ENCODE measurements at places on chromosomes 3 and 15.
A peak's percentile ranks its signal among the peaks of the same experiment; 100 is the strongest.

GRCh38 chr3:190582667-190583066 is 68.8 kb downstream of the IL1RAP start:
- no peak for DNase-seq

DNA sequence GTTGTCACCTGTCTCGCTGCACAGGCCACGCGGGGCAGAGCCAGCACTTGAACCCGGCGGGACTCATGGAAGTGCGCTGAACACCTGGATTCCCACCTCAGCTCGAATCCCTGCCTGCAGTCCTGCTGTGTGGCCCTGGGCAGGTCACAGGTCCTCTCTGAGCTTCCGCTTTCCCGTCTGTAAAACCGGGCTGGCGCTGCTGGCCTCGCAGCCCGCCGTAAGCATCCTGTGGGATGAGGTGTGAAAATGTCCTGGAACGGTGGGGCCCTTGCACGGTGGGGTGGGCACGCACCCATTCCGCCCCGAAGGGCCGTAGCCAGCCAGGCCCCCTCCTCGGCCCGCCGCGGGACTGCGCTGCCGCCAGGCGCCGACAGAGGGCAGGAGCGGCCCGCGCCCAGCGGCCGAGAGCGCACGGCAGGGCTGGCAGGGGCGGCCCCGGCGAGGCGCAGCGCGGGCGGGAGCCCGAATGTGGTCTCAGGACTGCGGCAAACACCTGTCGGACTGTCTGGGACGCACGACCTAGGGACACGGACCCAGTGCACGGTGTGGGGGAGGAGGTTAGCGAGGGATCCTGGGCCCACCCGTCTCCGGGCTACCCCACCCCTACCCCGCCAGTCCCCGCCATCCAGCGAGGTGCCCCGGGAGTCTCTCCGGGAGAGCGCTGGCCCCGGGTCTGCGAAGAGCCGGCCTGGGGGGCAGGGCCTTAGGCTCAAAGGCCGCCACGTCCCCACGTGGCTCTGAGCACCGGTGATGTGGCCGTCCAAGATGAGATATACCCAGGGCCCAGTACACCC is 40.4 kb downstream of the DNAJB8 start:
- peak; percentile 62 for DNase-seq

GRCh38 chr3:16357186-16358121 is 92.4 kb downstream of the OXNAD1 start:
- no peak for DNase-seq

GRCh38 chr3:116129187-116129946 is 315.9 kb downstream of the LSAMP start:
- DNase-seq = no peak

DNA sequence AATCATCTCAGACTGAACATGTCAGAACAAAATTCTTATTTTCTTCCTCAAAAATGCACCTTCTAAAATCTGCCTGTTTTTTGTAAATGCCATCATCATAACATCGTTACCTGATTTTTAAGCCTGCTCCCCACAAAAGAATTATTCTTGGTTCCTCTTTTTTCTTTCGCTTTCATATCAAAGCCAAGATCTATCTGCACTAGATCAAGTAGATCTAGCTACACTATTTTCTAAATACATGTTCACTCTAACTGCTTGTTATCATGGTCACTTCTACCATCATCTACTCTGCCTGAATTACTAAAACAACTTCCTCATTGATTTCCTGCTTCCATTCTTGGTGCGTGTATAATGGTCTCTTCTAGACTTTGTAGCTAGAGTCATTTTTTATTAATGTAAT is 217.7 kb downstream of the ARPP21 start:
- no peak for DNase-seq

DNA sequence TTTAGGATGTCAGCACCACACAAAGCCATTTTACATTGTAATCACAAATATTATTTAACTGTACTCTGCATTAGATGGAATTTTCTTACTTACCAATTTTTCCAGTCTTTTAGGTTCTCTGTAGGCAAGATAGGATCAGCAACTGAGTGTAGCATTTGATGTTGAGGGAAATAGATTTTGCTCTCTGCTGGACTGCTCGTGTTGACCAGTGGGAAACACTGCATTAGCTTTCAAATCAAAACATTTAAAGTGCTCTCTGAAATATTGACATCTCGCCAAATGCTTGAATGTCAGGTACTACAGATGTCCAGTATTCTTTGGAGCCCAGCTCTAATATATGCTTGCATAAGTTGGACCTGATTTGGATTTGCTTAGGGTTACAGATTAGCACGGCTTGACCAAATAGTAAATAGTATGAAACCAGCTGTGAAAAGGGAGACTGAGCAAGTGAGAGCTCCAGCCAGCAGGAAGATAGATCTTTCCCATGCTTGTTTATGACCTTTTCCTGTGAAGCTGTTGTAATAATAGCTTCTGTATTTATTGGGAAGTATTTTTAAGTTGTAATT is 29.5 kb downstream of the P2RY14 start:
- no peak for DNase-seq

GRCh38 chr15:76514282-76514681 is 177.7 kb downstream of the ISL2 start:
- DNase-seq = no peak

- DNase-seq = no peak
These were observed 24.1 kb downstream of the ZNF80 start for GRCh38 chr3:114213292-114213626.

GRCh38 chr3:189041482-189042090 is 130.2 kb upstream of the TPRG1 start:
- DNase-seq = peak; percentile 83

- no peak for DNase-seq
These were observed 81.5 kb upstream of the LIMD1 start for GRCh38 chr3:45513041-45513440.

GRCh38 chr3:58421004-58421403 is 12.6 kb downstream of the PDHB start:
- no peak for DNase-seq

GRCh38 chr3:122961146-122961545 is 66.4 kb downstream of the SEMA5B start:
- no peak for DNase-seq

- DNase-seq = peak; percentile 3
These were observed 312.0 kb upstream of the CCDC54 start for GRCh38 chr3:107065094-107065861.

DNA sequence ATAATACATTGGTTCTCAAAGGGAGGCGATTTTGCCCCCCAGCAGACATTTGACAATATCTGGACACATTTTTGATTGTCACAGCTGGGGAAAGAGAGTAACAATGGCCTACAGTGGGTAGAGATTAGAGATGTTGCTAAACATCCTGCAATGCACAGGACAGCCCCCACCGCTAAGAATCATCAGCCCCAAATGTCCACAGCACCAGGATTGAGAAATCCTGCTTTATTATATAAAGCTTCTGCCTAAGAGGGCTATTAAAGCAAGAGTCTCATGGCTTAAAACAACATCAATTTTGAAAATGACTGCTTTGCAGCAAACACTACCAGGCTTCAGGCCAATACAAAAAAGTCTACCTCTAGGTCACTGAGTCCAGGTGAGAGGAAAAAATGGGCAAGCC is 68.2 kb downstream of the NTRK3 start:
- no peak for DNase-seq

DNA sequence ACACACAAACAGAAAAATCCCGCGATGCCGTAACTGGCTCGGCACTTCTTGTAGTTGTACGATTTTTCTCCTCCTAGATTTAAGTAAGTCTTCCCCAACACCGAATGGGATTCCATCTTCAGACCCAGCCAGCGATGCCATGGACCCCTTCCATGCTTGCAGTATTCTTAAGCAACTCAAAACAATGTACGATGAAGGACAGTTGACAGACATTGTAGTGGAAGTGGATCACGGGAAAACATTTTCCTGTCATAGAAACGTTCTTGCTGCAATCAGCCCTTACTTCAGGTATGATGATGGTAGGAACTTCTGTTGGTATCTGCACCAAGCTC is 763 bp downstream of the KBTBD8 start:
- DNase-seq = no peak

DNA sequence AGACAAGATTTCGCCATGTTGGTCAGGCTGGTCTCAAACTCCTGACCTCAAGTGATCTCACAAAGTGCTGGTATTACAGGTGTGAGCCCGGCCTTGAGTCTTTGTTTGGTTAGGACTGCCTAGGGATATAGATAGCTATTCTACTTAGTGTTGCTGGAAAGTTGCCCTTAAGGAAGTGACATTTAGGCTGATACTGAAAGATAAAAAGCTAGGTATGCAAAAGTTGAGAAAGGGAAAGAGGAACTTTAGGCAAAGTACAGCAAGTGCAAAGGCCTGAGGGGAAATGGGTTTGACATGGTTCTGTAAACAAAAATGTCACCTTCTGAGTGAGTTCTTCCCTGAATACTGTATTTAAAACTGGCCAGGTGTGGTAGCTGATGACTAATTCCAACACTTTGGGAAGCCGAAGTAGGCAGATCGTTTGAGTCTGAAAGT is 111.5 kb downstream of the ZNF609 start:
- DNase-seq = no peak

GRCh38 chr3:119582178-119582577 is 2.9 kb downstream of the ADPRH start:
- peak; percentile 45 for DNase-seq

- no peak for DNase-seq
These were observed 84.3 kb upstream of the NEO1 start for GRCh38 chr15:72967811-72968530.

DNA sequence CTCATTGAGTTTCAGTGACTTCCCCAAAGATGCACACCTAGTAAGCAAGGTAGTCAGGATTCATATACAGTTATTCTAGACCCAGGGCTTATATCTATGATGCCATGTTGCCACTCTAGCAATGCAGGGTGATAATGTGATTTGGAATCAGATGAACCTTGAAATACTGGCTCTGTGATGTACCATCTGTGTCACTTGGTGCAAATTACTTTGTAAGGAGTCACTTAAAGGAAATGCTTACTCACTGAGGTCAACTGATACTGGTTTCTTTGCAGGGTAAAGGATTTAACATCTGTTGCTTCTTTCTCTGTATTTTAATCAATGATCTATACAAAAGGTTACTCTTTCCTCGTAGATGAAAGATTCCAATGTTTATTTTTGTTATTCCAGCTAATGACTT is 10.8 kb downstream of the ASB14 start:
- no peak for DNase-seq

- no peak for DNase-seq
These were observed 43.3 kb upstream of the GSK3B start for GRCh38 chr3:120137548-120137947.

GRCh38 chr15:35753486-35753885 is 207.5 kb upstream of the DPH6 start:
- no peak for DNase-seq

DNA sequence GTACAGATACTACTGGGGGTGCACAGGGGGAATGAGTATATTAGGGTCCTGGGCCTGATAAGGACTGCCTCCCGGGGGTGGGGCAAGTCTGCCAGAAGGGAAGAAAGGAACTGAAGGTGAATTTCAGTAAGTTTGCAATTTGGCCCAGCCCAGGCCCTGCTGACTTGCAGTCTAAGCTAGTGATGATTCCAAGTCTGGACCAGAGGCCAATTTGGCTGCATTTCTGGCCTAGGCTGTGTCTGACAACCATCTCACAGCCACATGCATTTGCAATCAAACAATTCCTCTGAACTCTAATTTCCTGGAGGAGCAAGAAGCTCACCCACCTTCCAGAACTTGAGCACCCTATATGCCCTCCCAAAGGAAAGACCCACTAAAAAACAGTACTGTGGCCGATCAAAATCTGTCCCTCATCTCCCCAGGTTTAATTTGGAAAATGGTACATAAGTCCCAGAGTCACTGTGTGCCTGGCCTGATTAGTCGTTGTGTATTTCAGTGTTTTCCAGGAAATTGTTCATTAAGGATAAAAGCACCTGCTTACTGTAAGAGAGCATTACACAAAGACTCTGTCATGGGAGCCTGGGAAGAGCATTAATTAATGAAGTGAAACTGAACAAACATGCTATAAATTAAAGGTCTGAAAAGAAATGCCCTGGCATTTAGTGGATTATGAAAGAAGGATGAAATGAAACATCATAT is 114.5 kb downstream of the MEGF11 start:
- no peak for DNase-seq

DNA sequence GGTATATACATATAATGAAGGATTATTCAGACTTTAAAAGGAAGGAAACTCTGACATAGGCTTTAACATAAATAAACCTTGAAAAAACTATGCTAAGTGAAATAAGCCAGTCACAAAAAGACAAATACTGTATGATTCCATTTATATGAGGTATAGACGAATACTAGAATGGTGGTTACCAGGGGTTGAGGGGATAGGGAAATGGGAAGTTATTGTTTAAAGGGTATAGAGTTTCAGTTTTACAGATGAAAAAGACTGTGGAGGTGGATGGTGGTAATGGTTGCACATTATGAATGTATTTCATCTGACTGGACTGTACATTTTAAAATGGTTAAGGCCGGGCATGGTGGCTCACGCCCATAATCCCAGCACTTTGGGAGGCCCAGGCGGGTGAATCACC is 41.7 kb downstream of the FRMD5 start:
- no peak for DNase-seq

- no peak for DNase-seq
These were observed 17.9 kb downstream of the RNF13 start for GRCh38 chr3:149830902-149831301.

GRCh38 chr15:36951731-36952247 is 148.6 kb downstream of the MEIS2 start:
- DNase-seq = no peak

- DNase-seq = no peak
These were observed 108.0 kb downstream of the SENP2 start for GRCh38 chr3:185693985-185694653.

GRCh38 chr15:64530472-64530871 is 70.1 kb downstream of the ZNF609 start:
- DNase-seq = no peak
